Activated T-cell treated with anti-CD3 and anti-CD28 coated beads for 4 hours (primary cell): ENCODE measurements at places on chromosomes 4 and X.

GRCh38 chrX:15971696-15972095, 117.1 kb upstream of the AP1S2 start:
- DNase-seq: no peak

- DNase-seq: no peak
These were observed 74.2 kb downstream of the PRKX start for GRCh38 chrX:3639236-3639635.

DNA sequence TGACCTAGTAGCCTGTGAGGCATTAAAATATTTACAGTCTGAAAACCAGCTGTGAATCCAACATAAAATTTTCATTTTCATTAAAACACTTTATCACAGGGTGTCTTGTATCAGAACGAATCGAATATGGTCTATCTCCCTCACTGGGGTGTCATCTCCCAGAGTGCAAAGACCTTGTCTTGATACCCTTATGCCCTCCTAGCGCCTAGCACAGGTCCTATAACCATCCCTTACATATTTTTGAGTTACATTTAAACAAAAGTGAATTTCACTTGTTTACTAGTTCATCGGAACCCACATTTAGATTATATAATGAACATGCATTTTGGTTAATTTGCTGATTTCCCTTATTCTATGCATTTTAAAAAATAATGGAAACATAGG, 14.0 kb downstream of the DIPK2B start:
- no peak for DNase-seq

- no peak for DNase-seq
These were observed 57.8 kb downstream of the SCFD2 start for GRCh38 chr4:53307819-53308780.
